ENCODE measurements at places on chromosomes 11 and 22. TPM values are rescaled to one million over a fixed set of nuclear protein-coding genes. Genes with fewer than 3 reads are reported as not detected.

DNA sequence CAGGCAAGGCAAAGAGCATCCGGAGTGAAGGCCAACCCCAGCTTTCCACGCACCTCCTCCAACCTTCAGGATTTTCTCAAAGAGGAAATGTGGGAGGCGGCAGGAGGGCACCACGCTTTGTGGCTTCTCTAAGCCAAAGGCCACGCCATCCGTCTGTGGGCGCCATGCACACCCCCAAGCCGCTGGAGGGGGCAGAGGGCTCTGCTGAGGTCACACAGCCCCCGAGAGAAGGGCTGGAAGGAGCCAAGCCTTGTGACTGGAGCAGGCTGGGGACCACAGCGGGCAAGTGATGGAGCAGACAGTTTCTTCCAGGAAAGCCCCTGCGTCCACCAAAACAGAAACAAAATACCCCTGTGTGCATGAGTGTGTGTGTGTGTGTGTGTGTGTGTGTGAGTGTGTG, 527.4 kb downstream of the BRD1 start:
- peak; percentile 19 for DNase-seq

Gene LRRC32
- total RNA-seq: 142 TPM

DNA sequence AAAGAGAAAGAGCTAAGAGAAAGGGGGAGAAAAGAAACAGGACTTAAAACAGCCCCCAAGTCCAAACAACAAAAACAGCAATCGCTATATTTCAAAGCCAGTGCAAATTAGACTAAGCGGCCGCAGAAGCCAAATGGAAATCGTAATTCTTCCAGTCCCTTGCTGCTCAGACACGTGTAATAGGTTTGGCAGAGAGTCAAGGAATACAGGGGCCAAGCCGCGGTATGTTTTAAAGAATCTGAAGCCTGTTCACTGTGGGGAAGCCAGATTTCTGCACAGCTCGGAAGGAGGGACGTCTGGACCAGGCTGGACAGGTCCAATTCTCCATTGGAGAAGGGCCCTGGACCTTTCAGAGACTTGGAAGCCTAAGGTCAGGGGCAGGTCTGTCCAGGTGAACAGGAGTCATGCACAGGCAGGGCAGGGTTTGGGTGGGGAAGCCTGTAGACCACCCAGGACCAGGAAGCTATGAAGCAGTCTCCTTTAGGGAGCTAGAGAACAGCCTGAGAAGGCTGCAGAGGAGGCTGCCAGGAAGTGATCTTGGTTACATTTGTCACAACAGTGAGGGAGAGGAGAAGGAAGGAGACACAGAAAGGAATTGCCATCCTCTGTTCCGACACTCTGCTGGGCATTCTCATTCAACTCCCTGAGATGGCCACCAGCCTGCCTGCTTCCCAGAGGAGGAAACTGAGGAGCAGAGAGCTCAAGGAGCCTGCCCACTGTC, 265.5 kb upstream of the ISX start:
- no peak for DNase-seq

DNA sequence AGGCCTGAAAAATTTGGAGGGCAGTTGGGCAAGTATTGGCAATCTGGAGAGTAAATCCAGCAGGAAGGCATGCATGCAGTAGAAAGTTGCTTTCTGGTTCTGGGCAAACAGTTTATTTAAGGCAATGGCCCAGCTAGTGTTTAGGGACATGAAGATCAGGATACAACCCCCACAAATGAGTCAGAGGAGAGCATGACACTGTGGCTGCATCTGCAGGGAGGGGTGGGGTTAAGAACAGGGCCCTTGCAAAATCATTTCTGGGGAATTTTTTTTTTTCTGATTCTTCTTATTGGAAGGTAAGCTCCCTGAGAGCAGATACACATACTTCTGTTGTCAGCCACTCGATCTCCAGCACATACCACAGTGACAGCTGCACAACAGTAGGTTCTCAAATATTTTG, 61.1 kb downstream of the FDX1 start:
- no peak for DNase-seq

- peak; percentile 47 for DNase-seq
These were observed 157.0 kb downstream of the MN1 start for GRCh38 chr22:27644566-27644965.

Gene MTMR2
- 38.0 TPM for total RNA-seq

DNA sequence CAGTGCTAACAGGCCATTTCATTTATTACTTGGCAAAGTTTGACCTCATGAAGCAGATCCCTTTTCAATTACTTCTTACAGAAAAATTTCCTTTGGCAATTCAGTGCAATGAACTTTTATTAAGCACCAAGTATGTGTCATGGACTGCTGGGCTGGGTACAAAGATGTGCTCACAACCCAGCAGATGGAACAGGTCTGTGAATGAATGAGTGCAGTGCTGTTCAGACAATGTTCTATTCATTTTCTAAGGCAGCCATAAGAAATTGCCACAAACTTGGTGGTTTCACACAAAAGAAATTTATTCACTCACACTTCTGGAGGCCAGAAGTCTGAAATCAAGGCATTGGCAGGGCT, 428.5 kb downstream of the SOX6 start:
- no peak for DNase-seq

DNA sequence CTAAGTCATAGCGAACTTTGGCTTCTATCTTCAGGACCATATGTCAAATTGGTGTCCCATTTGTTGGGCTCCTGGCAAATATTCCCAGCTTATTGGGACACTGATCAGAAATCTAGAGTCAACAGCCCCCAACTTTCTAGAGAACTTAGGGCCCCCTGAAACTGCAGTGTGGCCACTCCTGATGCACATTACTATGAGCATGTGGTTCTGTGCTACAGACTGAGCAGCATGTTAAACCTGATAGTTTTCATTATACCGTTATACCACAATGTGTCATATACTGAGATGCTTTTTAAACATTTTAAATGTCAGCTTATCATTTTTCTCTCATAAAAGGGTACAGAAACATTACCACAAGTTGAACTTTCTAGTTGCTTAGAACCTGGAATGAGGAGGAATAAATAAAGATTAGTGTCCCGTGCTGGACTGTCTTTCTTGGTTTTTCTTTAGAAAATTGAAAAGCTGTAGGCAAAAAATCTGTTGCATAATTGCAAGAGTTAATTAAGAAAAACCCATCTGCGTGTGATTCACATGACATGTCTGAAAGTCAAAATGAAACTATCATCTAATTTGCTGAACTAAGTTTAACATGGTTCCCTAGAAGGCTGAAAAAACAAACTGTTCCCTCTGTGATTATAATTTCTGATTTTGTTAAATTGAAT, 16.4 kb upstream of the CTSC start:
- no peak for DNase-seq

Gene HORMAD2
- not detected for total RNA-seq

DNA sequence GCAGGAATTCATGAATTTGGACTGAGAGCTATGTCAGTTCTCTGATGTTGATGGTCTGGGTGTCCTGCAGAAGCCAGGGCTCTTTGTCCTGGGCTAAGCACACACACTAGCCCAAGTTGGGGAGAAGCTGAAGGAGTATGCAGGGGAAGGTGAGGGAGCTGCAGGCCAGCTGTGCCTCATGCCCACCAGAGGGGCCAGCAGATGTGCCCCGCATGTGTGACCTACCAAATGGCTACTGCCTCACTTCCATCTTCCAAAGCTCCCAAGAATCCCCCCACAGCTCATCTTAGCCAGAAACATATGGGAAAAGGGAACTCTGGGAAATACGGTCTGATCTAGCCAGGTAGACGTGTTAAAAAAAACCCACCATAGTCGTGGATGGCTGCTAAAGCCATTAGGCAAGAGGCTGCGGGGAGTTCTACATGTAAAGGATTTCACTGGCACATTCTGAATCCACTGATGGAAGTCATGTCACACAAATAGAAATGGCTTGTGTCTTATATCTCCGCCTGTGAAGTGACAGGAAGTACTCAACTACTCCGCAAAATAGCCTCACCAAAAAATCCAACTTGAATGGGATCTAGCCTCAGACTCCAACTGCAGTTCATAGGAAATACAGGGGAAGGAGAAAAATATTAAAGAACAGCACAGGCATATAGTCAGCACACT, 96.3 kb upstream of the CLMP start:
- DNase-seq: no peak

GRCh38 chr11:108221371-108221770, 1.1 kb downstream of the NPAT start:
- DNase-seq: no peak

GRCh38 chr11:72833811-72834493, 19.7 kb downstream of the ATG16L2 start:
- DNase-seq: no peak

- no peak for DNase-seq
These were observed 5.1 kb upstream of the SEPTIN5 start for GRCh38 chr22:19709063-19709769.

Gene SLC22A6
- not detected for total RNA-seq

Gene APLNR
- total RNA-seq: 20.8 TPM

GRCh38 chr11:127017482-127017881, 16.9 kb upstream of the KIRREL3 start:
- DNase-seq: no peak

DNA sequence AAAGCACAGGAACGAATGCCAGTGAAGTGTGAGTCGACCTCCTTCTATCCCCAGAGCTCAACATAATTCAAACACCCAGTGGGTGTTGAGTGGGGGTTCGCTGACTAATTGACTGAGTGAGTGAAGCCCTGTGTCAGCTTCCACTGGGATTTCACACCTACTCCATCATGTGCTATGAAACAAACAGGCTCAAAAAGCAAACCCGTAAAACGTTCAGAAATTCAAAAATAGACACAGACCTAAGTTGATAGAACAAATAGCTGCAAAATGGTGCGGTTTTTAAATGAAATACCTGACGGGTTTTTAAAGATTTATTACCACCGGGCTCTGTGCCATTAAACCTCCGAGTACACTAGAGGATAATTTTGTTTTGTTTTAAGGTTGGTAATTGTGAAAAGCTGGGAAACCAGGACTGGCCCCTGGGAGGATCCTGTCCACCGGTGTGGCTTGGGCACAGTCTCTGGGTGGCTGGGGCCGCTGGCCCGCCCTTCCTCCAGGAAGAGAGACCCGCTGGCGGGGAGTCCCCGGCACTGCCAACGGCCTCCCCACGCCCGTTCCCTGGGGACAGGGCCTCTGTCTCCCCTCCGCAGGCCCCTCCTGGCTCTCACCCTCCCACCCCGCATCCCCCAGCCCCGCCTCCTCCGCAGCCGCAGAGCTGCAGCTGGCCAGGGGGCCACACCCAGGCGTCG, 13.6 kb downstream of the KCNJ5 start:
- DNase-seq: no peak

DNA sequence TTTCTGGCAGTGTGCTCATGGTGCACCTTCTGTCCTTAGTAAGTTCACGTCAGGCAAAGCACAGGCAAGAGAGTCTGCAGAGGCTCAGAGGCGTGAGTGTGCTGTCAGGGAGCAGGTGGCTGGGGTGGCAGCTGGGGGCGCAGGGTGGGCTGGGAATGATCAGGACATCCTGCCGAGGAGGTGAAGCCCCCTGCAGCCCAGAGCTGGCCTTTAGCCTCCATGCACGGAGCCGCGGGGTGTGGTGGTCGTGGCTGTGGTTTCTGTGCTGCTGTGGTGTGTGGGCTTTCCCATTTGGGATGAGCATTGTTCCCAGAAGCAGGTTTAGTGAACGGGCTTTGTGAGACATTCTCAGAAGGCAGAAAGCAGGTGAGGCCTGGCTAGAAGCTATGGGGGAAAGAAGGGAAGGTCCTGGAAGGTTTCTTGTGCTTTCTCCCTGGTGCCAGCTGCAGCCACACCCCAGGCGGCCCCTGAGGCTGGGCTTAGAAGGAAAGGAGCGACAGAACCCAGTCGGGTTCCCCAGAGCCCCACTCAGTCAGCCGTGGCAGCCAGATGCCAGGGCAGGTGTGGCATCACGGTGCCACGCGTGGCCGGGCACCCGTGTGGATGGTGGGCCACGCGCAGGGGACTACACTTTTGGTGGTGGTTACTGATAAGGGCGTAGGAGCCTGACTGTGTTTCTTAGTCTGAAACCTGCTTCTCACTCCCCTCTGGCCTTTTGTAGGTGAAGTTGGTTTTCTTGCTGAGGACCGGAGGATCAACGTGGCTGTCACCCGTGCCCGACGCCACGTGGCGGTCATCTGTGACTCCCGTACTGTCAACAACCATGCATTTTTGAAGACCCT, 32.0 kb downstream of the IGHMBP2 start:
- no peak for DNase-seq

DNA sequence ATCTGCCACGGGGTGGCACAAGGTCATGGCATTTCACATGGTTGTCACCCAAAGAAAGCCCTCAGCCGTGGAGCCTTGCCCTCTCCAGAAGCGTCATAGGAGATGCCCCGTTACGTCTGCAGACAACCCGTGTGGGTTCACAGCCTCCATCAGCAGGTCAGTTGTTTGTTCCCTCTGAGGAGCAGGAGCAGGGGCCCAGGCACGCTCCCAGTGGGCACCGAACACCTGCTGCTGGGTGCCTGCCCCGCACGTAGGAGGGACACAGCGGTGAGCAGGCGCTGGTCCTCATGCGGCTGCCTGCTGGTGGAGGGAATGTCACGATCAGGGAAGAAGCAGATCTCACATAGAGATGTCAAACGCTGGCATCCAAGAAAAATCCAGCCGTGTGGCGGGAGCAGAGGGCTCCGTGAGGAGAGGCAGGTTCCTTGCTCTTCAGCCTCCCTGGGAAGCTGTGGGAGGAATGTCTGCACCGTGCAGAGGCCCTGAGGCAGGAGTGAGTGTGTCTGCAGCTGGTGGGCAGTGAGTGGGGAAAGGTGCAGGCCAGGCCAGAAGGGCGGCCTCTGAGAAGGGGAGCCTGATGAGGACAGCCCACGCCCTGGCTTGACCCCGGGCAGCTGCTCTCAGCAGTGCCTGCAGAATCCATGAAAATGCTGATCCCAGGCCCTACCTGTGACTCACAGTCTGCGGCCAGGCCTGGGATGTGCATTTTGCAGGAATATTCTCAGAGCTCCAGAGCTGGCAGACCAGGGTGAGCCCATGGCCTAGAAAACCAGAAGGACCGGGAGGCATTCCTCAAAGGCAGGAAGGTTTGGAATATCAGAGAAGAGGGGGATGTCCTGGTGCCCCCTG, 36.4 kb upstream of the TH start:
- peak; percentile 70 for DNase-seq

DNA sequence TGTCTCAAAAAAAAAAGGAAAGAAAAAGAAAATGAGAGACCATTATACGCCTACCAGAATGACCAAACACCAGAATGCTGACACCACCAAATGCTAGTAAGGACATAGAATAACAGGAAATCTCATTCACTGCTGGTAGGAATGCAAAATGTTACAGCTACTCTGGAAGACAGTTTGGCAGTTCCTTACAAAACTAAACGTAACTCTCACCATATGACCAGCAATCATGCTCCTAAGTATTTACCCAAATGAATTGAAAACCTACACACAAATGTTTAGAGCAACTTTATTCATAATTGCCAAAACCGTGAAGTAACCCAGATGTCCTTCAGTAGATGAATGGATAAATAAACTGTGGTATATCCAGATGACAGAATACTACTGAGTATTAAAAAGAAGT, 7.2 kb downstream of the CHKA start:
- DNase-seq: no peak

Gene TRIM29
- 8.5 TPM for total RNA-seq

Gene NXPE2
- total RNA-seq: 0.57 TPM

Gene DYNC2H1
- 24.1 TPM for total RNA-seq
